Iris pigment epithelial cell (primary cell): ENCODE measurements at places on chromosomes 7 and 10.

DNA sequence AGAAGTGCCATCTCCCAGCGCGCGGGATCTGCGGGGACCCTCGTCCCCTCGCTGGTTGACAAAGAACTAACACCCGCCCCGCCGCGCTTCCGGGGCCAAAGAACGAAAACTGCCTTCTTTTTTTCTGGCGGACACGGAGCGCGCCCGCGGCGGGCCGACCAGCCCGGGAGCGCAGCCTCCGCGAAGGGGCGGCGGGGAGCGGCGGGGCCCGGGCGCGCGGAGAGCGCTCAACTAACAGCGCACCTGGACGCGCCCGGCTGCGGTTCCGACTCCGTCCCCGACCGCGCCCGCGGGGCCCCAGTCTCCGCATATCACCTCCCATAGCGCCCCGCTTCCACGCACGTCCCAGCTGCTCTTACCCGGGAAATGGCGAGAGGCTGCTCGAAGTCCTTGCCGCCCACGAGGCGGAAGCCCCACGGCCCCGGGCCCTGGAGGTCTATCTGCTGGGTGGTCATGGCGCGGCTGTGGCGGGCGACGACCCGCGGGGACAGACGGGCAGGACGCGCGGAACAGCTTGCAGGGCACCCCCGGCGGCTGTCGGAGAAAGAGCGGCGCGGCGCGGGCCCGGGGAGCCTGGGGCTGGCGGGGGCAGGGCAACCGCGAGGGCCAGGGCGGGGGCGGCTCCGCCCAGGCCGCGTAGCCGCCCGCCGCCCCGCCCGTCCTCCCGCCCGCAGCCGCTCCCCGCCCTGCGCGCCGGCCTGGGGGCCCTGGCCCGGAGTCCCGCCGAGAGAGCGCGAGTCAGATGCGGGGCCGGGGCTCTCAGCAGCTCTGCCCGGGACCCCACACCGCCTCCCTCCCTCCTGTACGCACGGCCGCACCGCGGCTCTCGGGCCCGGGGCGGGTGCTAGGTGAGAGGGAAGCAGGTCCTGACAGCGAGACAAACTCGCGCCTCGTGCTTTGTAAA lies at the start of gene PDLIM1:
Gene PDLIM1, minus strand, starts transcription at position 543 of the 904 bp plus-strand sequence. Its CDS starts 88 bp downstream, at position 455.
- DNase-seq = peak; percentile 66

DNA sequence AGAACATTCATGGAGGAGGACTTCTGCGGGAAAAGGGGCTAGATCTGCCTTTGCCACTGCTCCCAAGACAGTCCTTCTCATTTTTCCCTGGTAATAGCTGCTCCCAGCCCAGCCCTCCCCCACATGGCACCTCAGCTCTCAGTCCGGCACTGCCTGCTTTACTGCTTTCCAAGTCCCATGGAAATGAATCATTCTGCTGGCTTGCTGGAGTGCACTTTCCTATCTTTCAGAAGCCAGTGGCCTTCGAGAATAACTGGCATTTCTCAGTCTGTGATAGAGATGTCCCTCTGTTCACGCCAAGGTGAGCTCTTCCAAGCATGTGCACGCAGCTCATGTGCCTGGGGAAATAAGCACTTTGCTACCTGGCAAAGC lies 61.4 kb downstream of the SYPL1 start:
- DNase-seq = peak; percentile 62

DNA sequence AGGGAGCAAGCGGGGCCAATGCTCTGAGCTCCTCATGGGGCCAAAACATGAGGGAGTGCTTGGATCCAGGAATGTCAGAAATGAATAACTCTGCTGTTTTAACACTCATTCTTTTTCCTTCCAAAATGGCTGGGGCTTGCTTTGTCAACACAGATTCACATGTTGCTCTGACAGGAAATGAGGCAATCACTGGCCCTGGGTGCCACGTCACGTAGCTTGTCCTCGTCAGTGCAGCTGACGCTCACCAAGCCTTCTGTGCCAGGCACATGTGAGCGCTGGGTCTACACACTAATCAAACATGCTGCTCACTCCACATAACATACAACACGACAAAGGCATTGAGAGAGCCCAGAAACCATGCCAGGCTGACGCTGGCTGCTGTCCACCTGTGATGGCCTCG lies 198.9 kb downstream of the WDR37 start:
- no peak for DNase-seq

- DNase-seq = no peak
Measured at GRCh38 chr7:2403718-2404648, 572 bp downstream of the CHST12 start.

GRCh38 chr7:105985229-105985628 lies 22.2 kb downstream of the CDHR3 start:
- DNase-seq = no peak

DNA sequence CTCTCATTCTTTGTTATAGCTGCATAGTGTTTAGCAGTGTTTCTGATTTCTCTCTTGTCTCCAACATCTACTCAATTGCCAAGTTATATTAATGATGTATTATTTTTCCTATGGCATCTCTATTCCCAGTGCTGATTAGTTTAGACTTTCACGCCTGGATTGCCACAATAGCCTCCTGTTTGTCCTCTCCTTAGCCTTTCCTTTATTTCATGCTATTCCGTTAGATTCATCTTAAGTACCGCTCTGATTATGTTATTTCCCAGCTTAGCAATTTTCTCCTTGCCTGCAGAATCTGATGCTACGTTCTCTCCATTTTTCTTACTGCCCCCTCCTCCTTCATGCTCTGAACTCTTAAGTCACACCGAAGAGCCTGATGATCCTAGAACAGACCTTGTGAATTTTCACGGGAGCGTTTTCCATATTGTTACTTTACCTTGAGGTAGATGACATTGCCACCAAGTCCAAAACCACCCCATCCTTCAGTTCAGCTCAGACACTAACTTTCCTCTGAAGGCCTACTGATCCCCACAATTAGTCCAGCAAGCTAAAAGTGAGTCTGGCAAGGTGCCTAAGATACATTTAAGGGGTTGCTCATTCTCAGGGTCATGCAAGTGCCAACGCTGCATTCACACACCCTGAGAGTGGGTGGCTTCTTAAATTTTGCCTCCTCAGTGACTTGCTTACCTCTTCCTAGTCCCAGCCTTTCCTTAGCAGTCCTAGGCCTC lies 6.6 kb upstream of the NRF1 start:
- no peak for DNase-seq

- DNase-seq = peak; percentile 73
Measured at GRCh38 chr10:14605231-14605925, 169.3 kb downstream of the FAM107B start.

DNA sequence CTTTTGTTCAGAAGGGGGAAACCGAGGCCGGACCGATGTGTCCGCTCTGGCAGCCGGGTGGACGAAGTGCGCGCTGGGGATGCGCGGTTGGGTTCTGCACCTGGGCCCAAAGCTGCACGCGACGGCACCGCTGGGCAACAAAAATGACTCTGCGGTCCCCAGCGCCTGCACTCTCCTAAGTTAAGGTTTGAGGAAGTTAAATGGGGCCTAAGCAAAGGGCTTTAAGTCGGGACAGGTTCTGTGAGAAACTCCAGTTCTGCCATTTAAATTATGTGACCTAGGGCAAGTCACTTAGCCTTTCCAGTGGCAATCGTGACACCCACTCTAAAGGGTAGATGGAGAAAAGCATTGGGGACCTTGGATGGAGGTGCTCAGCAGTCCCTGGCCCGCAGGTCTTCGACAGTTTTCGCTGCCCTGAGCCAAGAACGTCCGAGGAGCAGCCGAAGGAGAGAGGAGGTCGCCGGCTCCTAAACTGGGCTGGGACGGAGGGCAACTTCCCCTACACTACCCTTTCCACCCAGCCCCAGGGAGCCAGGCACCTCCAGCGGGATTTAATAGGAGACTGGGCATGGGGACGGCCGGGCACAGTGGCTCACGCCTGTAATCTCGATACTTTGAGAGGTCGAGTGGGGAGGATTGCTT lies 534 bp upstream of the ACBD5 start:
- peak; percentile 25 for DNase-seq

DNA sequence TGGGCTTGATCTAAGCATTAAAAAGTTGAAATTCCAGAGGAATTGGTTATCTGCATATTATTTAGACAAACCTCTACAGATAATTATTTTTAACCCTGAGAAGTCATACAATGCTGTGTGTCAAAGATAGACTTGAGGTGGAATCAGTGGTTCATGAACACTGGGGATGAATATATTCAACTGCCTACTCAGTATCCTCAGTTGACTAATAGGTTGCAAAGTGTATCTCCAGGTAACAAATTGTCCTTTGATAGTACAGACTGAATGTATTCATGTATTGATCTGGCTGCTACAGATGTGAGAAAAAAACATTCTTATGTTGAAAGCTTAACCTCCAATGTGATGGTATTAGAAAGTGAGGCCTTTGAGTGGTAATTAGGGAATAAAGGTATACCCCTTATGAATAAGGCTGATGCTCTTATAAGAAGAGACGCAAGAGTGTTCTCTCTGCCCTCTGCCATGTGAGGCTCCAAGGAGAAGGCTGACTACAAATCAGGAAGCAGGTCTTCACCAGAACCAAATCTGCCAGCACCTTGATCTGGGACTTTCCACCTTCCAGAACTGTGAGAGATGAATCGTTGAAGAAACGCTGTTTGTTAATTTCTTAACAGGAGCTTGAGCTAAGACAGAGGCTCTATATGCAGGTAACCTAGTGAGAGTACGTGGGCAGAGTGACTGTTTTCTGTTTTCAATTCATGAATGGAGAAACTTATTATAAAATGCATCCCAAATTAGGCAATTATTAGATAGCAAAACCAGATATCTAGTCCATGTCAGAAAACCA lies 7.5 kb downstream of the MRPL32 start:
- DNase-seq = no peak

GRCh38 chr7:124856299-124856888 lies 73.2 kb downstream of the POT1 start:
- peak; percentile 52 for DNase-seq

- no peak for DNase-seq
Measured at GRCh38 chr10:124492266-124492665, 30.6 kb downstream of the LHPP start.

GRCh38 chr10:75950997-75951589 lies 519.7 kb downstream of the LRMDA start:
- no peak for DNase-seq

- no peak for DNase-seq
Measured at GRCh38 chr10:115871855-115872254, 401.2 kb downstream of the GFRA1 start.

- no peak for DNase-seq
Measured at GRCh38 chr10:70198696-70199466, 28.6 kb upstream of the SAR1A start.

GRCh38 chr7:133290041-133290440 lies 37.2 kb downstream of the EXOC4 start:
- DNase-seq = peak; percentile 69

- peak; percentile 80 for DNase-seq
Measured at GRCh38 chr7:99123571-99124033, 20.3 kb downstream of the SMURF1 start.

GRCh38 chr10:114094795-114095194 lies 51.1 kb downstream of the ADRB1 start:
- no peak for DNase-seq

DNA sequence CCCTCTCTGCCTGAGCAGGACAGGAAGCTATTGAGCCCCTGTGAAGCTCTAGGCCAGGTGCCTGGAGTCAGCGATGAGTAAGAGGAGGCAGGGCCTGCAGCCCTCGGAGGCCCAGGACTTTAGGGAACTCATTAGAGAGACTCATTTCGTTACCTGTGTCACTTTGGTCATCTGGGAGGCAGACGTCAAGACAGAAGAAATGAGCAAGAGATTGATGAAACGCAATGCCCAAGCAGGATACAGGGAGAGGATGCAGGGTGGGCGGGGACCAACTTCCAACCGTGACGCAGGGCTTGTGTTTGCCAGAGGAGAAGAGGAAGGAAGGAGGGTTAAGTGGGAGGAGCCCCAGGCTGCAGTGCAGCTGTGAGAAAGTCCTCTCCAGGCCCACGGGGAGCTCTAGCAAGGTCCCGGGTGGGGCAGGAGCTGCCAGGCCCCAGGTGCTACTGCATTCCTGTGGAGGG lies 26.4 kb upstream of the GNA12 start:
- DNase-seq = peak; percentile 74

GRCh38 chr10:62076891-62077290 lies 175.4 kb downstream of the ARID5B start:
- peak; percentile 91 for DNase-seq

- DNase-seq = no peak
Measured at GRCh38 chr10:76723844-76724243, 913.8 kb downstream of the KCNMA1 start.

- peak; percentile 81 for DNase-seq
Measured at GRCh38 chr7:117588352-117588794, 108.5 kb downstream of the CFTR start.

GRCh38 chr10:86423739-86424138 lies 57.1 kb upstream of the GRID1 start:
- no peak for DNase-seq

GRCh38 chr7:77770316-77770715 lies 27.9 kb downstream of the TMEM60 start:
- no peak for DNase-seq

- DNase-seq = no peak
Measured at GRCh38 chr7:130065500-130066152, 4.7 kb upstream of the KLHDC10 start.

GRCh38 chr10:32982911-32983909 lies 25.2 kb upstream of the ITGB1 start:
- peak; percentile 96 for DNase-seq

DNA sequence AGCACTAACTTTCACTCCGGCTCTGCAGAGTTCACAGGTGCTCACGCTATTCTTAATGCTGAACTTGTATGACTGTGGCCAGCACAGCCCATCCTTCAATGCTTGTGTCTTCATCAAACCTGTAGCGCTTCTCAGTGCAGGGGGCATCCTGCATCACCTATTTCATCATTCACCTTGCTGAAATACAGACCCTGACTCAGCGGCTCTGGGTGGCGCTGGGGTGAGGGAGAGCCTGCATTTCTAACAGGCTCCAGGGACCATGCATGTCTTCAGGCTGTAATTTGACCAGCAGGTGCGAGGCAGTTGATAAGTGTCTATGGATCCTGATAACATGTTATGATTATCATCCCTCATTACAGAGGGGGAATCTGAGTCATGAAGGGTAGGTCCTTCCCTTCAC lies 89.3 kb downstream of the VOPP1 start:
- no peak for DNase-seq

- peak; percentile 76 for DNase-seq
Measured at GRCh38 chr10:71835671-71836595, 15.1 kb downstream of the PSAP start.

DNA sequence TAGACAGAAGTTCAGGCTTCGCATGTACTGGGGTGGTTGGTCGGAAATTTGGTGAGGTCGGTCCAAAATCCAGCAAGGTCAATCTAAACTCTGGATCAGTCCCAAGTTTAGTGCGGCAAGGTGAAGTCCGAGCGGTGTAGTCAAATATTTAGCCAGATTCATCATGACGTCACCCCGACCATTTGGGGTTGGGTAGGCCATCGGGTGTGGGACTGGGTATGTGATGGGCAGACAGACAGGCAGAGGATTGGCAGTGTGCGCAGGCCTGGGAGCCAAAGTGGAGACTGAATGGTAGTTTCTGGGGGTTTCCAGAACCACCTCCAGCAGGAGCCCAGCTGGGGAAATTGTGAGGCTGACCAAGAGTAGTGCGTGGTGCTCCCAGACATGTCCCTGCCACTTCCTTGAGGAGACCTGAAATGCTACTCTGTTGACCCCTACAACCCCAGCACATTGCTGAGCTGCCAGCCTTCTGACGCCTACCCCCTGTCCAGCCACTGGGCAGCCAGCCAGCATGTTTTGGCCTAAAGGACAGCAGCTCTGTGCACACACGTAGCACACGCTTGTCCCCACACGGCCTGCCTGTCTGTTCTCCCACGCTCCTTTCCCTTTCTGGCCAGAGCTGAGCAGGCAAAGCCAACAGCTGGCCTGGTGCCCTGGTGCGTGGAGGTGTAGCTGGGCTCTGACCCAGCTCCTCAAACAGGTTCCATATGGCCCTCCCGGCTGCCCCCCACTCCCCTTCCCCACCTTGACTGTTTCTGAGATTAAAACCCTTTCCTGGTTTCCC lies 55.9 kb downstream of the FAM241B start:
- DNase-seq = peak; percentile 34

- no peak for DNase-seq
Measured at GRCh38 chr10:6068422-6068821, 6.3 kb upstream of the IL2RA start.
